ENCODE measurements at places on chromosomes 1 and 21.

DNA sequence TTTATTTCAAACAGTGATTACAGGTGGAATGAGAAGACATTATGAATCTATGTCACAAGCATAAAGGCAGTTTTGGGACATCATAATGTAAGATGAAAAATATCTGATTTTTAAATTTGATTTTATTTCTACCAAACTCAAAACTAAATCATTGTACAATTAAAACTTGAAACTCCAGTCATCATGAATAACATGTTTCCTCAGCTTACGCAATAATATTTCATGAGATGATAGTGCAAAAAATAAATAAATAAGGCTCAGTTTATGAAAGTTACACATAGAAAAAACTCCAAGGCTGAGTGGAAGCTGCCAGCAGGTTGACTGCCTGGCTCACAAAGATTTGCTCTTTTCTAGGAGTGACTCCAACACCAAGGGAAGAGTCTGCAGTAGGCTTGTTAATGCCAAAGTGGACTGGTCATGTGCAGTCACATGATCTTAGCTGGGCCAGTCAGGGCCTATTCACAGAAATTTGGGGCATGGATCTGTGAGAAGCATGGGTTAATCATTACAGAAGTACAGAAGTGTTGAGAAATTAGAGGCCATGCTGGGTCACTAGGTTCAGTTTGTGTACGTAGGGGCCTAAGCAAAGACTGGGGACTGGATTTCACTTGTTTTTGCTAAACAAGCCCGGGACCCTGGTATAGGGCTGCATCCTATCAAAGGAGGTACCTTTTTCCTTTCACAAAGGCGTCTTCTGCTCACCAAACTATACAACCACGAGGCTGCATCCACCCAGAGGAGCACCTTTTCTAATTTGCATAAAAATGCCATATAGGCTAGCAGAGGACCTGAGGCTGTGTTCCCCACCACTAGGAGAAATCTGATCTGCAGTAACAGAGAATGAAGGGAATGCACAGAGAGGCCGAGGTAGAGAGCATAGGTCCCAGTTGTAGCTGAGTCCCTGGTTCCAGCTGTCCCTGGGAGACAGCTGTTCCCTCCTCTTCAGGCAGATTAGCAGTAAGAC is 4.9 kb upstream of the ABCA4 start:
- DNase-seq: no peak

GRCh38 chr1:178528228-178528952 is 15.5 kb downstream of the TEX35 start:
- DNase-seq: no peak

- no peak for DNase-seq
Observed at GRCh38 chr1:101219924-101220870, 16.6 kb upstream of the S1PR1 start.

DNA sequence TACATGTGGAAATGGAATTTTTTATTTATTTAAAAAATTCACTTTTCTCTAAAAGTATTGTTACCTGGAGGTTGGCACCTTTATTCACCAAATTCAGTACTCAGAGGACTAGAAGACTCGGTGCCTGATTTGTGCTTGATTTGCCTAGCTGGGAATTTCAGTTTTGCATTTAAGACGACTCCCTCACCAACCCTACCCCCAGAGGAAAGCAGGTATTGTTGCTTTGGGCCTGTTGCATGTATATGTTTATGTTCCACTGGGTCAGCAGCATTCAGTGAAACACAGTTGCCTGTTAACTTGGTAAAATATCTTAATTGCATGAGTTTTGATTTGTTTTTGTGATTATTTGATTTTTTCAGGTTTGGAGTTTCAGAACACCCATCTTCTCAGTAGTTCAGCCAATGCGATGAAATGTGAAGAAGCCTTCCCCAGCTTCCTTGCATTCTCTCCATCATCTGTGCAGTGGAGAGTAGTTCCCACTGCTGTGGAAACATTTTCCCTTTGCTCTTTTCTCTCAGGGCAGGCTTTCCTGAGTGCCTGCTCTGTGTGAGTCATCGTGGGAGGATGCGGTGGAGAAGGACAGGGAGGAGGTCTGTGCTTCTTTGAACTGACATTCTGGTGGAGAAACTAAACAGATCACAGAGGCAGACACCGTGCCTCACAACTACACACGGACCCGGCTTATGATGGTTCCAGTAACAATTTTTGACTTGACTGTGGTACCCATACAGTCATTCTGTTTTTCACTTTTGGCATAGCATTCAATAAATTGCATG is 6.4 kb downstream of the ADARB1 start:
- no peak for DNase-seq

GRCh38 chr1:248750496-248750895 is 5.1 kb downstream of the LYPD8 start:
- no peak for DNase-seq
